ENCODE measurements at places on chromosomes 1 and 21. TPM values are rescaled to one million over a fixed set of nuclear protein-coding genes. Genes with fewer than 3 reads are reported as not detected.

Gene SMIM1
- total RNA-seq: not detected

Gene INSRR
- 0.19 TPM for total RNA-seq

Gene ADCY10
- 0.32 TPM for total RNA-seq

Gene TMPRSS3
- 27.4 TPM for total RNA-seq

Gene KRTAP11-1
- not detected for total RNA-seq

Gene PRAMEF5
- total RNA-seq: not detected

Gene PPIE
- total RNA-seq: 67.4 TPM

Gene TIAM1
- total RNA-seq: 18.8 TPM

GRCh38 chr1:247440001-247440620 lies 17.8 kb downstream of the OR2B11 start:
- DNase-seq: no peak

- no peak for DNase-seq
These were observed 7.4 kb downstream of the GBP4 start for GRCh38 chr1:89191314-89191713.

GRCh38 chr1:179366093-179366800 lies 476 bp downstream of the AXDND1 start:
- no peak for DNase-seq

- DNase-seq: no peak
These were observed 61.6 kb upstream of the PRDX6 start for GRCh38 chr1:173415490-173415889.

DNA sequence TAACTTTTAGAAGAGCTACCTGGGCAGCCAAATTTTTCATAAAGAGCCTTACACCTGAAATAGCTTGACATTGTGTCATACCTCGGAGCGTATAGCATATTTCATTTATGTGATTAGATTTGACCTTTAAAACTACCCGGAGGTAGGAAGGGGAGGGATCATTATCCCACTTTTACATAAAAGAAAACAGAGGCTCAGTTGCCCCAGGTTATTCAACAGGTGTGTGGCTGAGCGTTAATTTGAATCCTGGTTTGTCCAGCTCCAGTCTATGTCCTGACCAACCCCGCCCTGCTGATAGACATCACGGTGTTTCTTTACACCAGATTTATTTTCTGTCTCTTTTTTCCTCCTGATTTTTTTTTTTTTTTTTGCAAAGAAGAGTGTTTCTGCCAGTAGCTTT lies 39.7 kb downstream of the PBX1 start:
- no peak for DNase-seq

DNA sequence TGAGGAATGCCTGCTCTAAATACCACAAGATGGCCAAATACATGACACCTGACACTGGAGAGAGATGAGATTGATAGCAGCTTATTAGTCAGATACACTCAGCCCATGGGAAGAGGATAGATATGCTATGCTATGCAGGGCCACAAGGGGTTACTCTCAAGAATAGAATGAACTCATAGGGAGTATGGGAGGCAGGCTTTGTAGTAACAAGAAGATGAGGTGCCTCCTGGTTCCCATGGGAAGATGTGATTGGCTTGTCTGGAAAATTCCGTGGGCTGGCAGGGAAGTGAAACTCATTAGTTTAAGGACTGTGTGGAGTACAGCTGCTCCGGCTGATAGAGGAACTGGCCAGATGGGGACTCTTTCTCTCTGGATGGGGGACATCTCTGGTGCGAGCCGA lies 16.5 kb downstream of the CCDC30 start:
- DNase-seq: no peak

DNA sequence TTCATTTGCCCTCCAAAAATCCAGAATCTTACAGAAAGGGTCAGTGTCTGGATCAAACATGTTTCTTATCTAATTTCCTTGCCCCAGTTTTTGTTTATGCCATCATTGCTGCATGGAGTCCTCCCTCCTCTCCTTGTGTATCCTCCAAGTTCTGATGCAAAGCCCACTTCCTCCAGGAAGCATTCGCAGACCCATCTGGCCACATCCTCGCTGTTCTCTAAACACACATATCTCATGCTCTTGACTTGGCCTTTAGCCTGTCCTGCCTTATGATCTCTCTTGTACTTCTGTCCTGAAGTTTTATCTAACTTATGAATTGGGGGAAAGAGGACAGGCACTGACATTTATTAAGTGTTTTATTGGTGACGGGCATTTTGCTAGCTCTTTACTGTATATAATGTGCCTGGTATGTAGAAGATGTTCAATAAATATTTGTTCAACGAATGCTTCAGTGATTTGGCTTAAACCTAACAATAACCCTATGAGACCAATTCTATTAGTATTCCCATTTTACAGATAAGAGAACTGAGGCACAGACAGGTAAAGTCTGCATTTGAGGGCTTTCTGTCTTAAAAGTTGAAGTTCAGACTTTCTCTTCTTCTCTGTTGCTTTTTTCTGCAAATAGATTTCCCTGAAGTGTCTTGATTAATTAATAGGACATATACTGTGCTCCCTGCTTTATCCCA lies 19.2 kb upstream of the ID3 start:
- DNase-seq: no peak

Data from activated CD8-positive, alpha-beta memory T cell treated with anti-CD3 and anti-CD28 coated beads, Interleukin-2, amount 10 ng/mL, durations not matched to agents 7 days and 5 days (primary cell).